Stimulated activated CD8-positive, alpha-beta memory T cell treated with anti-CD3 and anti-CD28 coated beads, Interleukin-4, amount 100 ng/mL, for 1 hour (primary cell): ENCODE measurements at places on chromosomes 2 and 18.

GRCh38 chr2:62116983-62117382, 78.9 kb upstream of the B3GNT2 start:
- no peak for DNase-seq

GRCh38 chr2:32862269-32863055, 84.3 kb upstream of the LTBP1 start:
- DNase-seq: no peak

- DNase-seq: no peak
These were observed 40.9 kb downstream of the CELF4 start for GRCh38 chr18:37524498-37525261.

DNA sequence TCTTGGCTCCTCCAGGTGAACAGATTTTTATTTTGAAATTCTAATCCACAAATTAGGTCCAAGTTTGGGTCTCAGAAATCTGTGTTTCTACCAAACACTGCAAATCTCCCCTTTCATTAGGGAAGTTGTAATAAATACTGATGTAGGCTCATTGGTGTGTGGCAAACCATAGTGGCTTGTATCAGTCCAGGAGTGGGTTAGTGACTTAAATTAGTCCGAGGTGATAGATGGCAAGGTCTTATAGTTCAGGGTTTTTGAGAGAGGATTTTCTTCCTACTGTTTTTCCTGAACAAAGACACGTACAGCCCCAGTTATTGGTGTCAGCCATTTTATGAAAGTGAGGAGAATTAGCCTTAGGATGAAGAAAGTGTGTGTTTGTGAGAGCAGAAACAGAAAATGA, 74.6 kb downstream of the RPRM start:
- no peak for DNase-seq

GRCh38 chr2:130337735-130338325, 4.9 kb upstream of the IMP4 start:
- no peak for DNase-seq

DNA sequence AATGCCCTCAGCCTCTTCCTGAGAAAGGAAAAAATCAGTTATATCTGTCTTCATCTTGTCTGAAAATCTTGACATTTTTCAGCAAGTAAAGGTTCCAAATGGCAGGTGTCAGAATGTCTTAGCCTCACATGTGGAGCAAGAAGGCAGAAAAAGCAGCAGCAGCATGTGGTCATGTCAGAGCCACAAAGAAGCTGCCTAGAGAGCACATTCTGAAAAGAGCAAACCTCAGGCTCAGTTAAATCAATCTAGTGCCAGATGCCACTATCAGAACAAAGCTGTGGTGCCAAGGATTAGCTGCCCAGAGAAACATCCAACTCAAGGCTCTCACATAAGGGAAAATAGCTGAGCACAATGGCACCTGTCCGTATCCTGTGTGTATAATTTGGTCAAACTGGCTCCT, 105.9 kb downstream of the SRBD1 start:
- DNase-seq: no peak

GRCh38 chr2:51231071-51231470, 199.1 kb upstream of the NRXN1 start:
- DNase-seq: no peak

- DNase-seq: no peak
These were observed 648 bp upstream of the LYPD6B start for GRCh38 chr2:149037851-149038250.

DNA sequence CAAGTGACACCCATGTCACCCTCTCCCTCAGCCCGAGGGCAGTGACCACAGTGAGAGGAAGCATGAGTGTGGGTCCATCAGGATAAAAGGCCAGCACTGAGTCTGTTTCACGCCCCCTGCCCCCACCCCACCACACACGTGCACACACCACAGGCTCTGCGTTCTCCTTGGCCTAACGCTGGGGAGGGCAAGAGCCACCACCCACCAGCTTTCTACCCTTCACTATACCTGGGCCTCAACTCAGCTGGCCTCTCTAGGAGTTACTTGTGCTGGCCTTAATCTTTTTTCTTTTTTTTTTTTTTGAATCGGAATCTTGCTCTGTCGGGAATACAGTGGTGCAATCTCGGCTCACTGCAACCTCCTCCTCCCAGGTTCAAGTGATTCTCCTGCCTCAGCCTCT, 140.5 kb downstream of the ZFP36L2 start:
- no peak for DNase-seq

- no peak for DNase-seq
These were observed 893.8 kb upstream of the CELF4 start for GRCh38 chr18:38459131-38459994.

DNA sequence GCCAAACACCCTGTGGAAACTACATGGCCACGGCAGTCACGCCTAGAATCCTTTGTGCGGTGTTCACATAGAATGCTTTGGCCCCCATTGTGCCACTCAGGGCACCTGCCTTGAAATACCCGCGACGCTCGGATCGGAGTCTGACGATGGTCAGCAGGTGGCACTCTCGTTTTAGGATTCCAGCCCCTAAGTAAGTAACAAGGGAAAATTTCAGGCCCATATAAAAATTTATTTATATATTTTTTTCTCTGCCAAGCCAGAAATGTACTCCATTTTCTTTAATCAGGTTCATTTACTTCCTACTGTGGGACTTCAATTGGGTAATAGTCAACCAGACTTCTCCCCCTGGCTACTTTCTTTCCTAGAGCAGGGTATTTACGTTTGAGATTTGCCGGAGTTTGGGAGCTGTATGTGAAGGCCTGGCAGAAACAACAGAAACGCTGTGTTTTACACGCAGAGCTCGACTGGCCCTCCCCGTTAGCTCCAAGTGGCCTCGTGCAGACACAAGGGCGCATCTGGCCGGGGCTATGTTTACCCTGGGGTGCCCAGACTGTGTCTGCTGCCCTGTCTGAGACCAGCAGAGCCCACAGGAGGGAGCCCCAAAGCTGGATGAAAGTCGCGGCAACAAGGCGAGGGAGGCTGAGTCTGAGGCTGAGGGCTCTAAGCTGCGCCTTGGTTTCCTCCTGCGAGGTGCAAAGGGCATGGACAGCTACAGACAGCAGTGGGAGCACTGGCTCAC, 41.6 kb downstream of the LRRC30 start:
- DNase-seq: no peak

GRCh38 chr2:198008230-198008629, 203.8 kb downstream of the PLCL1 start:
- no peak for DNase-seq

GRCh38 chr18:10228326-10228725, 226.1 kb upstream of the APCDD1 start:
- no peak for DNase-seq

GRCh38 chr2:88125924-88126771, 1.7 kb downstream of the FABP1 start:
- DNase-seq: no peak

GRCh38 chr18:13309748-13310670, 91.4 kb downstream of the LDLRAD4 start:
- DNase-seq: no peak

DNA sequence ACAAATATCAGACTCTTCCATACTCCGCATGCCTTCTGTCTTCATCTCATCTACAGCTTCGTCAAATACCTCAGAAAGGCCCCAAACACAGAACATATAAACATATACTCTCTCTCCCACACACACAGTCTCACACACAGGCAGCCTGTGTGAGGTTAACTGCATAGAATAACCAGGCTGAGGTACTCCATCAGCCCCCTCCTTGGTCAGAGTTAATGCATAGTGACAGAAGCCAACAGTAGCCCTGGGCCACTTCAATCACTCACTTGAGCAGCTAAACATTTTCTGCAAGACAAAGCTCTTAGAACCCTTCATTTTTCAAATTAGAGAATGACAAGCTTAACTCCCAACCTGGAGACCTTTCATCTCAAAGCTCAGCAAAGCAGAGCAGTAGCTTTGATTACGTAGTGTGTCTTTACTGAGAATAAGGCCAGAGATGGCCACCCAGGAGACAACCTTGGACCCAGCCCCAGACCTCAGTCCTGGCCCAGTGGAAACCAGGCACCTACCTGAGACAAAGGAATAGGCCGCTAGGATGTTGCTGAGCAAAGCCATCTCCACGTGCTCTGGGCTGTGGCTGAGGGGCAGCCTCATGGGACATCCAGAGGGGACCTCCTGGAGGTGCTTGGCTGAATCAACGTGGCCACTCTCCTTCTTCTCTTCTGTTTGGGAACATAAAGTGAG, 43.0 kb downstream of the EVA1A start:
- no peak for DNase-seq

DNA sequence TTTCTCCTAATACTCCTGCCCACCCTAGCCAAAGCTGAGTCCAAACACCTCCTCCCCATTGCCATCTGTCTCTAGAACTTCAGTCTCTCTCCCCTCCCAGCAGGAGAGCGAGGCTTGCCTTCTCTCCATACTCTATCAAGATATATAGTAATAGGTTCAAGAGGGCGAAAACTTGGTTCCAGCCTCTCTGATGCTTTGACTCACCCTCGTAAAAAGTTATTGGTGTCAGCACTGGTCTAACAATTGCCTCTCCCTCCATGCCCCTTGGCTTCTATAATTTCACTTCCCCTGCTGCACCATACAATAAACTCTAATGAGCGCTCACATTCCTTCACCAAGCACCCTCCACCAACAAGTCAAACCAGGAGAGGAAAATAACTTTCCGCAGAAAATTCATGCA, 797.3 kb downstream of the BCL11A start:
- no peak for DNase-seq

- DNase-seq: no peak
These were observed 99.8 kb downstream of the CAPN13 start for GRCh38 chr2:30707304-30707903.

DNA sequence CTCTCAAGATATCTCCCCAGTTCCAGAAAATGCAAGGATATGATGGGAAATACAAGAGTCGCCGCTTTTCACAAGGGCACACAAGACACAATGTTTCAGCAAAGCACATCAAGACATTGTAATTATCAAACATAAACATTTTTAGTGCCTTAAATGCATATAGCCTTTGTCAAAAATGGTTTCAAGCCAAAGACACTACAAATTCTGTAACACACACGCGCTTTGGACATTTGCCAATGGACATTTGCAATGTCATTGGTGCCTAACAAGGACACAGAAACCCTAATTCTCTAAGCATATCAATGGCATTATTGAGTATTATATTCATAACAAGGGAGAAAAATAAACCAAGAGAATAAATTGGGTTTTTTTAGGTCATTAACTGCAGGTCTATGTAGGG, 16.1 kb downstream of the ADD2 start:
- DNase-seq: no peak

DNA sequence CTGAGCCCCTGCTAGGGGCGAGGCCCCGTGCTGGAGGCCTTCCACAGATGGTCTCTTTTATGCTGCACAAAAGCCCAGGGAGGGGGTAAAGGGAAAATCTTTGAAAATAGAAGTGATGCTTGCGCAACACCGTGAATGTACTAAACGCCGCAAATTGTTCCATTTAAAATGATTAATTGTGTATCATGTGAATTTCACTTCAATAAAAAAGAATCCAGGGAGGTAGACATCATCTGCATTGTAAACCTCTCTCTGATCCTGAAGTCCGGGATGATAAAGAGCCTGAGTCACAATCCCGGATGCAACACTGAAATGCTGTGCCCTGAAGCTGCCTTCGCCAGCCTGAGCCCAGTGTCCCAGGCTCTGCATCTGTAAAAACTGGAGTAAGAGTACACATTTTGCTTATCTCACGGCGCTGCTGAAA, 107.7 kb upstream of the PPP1CB start:
- no peak for DNase-seq

DNA sequence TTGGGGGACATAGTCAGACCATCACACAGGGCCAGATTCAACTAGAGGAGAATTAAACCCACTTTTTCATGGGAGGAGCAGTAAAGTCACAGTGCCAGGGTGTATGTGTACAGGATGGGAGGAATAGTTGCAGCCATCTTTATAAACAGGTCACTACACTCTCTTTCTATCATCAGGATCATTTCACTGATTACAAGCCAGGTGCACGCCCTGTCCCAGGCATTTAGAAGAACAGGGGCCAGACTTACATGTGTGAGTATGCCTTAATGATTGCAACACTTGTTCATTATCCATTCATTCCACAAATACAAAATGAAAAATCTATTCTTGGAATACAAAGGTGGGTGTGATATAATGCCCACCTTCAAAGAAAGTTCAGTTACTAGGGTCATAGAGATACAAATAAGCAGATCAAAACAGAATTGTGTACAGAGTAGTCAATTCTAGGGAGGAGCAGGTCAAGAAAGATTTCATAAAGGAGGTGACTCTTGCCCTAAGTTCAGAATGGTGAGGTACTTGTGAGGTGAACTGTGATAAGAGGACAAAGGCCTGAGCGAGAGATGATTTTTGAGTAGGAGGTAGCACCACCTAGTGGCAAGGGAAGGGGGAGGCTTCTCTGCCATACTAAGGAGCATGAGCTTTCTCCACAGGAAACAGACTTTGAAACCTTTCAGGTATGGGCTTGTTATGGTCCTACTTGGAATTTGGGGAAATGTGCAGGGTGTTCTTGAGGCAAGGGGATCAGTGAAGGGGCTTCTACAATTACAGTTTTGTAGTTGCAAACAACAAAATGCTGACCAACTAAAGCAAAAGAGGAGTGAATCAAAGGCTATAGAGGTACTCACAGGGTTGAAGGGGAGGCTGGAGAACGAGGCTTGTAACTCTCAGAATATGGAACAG, 156.3 kb downstream of the SUCLG1 start:
- DNase-seq: no peak

DNA sequence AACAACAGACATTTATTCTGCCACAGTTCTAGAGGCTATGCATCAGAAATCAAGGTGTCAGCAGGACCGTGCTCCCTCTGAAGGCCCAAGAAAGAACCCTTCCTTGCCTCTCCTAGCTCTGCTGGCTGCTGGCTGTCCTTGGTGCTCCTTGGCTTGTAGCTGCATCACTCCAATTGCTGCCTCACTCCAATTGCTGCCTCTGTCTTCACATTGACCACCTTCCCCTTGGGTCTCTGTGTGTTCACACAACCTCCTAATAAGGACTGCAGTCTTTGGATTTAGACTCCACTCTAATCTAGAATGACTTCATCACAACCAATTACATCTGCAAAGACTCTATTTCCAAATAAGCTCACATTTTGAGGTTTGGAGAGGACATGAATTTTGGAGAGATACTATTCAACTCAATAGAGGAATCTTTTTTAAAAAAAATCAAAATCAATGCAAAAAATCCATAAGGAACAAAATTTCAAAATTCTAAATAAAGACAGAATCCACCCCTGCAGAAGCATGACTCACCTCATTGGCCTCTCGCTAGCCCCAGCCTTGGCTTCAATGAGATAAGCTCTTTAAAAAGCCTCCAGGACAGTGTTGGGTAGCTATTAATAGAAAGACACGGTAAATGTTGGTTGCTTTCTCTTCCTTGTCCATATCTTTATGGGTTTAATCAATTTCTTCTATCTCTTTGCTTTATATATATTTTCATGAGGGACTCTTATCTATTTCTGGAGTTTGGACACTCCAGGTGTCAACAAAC, 267.6 kb upstream of the MGAT5 start:
- DNase-seq: no peak

DNA sequence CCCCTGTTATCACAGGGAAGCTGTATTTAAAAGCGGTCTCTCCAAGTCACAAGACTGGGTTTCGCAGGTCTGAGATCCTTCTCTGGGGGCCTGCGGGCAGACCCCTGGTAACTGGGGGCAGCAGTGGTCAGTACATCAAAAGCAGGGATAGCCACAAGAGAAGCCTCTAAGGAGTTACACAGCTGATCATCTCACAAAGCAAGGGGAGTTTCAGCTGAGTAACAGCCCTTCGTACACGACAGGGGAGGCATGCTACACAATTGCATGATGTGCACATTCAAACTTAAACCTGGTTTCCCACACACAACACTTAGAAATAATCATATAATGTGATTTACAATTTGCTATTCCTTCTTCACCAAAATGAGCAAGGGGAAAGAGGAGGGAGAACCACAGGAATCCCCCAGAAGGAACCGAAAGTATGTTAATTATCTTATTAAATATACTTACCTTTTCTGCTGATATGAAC, 87.5 kb downstream of the TMEM131 start:
- no peak for DNase-seq

- no peak for DNase-seq
These were observed 45.2 kb upstream of the SCG2 start for GRCh38 chr2:223647258-223647952.
